ENCODE measurements at places on chromosomes 1 and 21.

- no peak for DNase-seq
Observed at GRCh38 chr1:150148837-150149270, 862 bp upstream of the PLEKHO1 start.

- DNase-seq = no peak
Observed at GRCh38 chr1:85115933-85116332, 67.6 kb upstream of the MCOLN3 start.

- no peak for DNase-seq
Observed at GRCh38 chr1:28249013-28249865, 10.1 kb upstream of the SESN2 start.

GRCh38 chr21:45336870-45337269, 49.2 kb upstream of the POFUT2 start:
- DNase-seq = no peak

DNA sequence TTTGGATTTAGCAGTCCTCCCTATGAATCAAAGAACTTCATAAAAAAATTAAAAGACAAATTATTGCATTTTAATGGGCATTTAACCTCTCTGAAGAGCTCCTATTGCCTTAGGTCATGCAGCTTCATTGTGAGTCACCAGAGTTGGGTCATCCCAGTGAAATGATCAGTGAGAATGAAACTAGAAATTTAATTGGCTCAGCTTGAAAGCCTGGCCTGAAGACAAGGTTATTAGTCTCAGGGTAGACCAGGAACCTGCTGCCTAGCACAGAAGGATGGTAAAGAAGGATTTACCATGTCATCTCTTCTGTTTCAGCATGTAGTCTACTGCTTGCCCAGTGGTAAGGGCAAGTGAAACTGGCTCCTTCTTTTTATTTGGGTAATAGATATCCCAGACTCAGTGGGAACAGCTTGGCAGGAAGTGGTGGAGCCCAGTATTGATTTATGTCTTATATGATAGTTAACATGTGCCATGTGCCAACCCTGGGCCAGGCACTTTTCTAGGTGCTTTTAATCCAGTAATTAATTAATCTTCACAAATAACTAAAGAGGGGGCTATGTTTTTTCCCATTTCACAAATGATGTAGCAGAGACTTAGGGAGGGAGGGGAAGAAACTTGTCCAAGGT, 23.6 kb downstream of the LAMC2 start:
- DNase-seq = no peak

- DNase-seq = no peak
Observed at GRCh38 chr1:25765136-25765922, 34.7 kb upstream of the SELENON start.

DNA sequence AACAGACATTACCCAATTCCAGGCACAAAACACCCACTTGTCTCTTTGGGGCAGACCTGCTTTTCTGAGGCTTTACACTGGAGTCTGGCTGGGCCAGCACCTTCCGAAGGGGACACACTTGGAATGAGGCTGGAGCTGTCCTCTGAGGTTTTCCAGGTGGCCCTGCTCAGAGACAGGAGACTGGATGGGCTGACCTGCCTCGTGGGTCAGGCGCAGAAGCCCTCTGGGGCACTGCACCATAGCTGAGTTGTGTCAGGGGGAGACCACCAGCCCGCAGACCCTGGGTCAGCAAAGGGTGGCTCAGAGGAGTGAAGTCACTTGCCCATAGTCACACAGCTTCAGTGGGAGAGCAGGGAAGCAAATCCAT, 1.8 kb downstream of the SH2D5 start:
- DNase-seq = peak; percentile 55

DNA sequence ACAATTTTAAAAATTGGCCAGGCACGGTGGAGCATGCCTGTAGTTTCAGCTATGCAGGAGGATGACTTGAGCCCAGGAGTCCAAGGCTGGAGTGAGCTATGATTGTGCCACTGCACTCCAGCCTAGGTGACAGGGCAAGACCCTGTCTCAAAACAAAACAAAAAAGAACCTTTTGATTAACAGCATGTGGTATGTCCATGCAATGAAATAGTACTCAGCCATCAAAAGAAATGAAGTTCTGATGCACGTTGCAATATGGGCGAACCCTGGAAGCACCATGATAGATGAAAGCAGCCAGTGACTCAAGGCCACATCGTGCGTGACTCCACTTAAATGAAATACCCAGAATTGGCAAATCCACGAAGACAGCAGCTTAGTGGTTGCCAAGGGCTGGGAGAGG, 47.5 kb downstream of the FBXO2 start:
- DNase-seq = no peak

DNA sequence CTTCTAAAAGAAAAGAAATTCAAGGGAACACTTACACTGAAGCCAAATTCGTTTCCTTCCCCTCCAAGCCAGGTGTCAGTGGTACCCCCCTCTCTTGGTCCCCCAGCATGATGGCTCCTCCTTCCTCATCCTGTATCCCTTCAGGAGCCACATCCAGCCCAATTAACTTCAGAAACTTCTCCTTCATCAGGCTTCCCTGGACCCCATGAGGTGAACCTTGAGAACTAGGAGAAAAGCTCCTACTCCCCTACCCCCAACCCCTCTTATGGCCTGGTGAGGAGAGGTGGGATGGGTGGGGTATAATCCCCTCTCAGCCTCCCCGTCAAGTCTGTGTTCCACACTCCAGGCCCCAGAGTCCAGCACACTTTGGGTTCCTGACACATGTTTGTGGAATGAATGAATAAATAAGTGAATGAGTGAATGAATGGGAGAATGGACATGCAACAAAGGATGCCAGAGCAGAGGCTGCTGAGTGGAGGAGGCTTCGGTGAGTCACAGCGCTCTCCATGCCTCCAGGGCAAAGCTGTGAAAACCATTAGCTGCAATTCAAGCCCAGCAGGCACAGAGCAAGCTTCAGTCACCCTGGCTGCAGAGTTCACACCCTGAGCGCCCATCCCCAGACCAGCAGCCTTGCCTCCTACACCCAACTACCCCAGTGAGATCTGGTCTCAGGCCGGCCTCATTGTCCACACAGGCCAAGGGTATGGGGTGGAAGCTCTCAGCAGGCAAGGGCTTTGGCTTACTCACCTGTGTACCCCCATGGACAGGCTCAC, 43.8 kb downstream of the BATF3 start:
- no peak for DNase-seq

GRCh38 chr1:26378088-26378878, 5.7 kb upstream of the ZNF683 start:
- no peak for DNase-seq

DNA sequence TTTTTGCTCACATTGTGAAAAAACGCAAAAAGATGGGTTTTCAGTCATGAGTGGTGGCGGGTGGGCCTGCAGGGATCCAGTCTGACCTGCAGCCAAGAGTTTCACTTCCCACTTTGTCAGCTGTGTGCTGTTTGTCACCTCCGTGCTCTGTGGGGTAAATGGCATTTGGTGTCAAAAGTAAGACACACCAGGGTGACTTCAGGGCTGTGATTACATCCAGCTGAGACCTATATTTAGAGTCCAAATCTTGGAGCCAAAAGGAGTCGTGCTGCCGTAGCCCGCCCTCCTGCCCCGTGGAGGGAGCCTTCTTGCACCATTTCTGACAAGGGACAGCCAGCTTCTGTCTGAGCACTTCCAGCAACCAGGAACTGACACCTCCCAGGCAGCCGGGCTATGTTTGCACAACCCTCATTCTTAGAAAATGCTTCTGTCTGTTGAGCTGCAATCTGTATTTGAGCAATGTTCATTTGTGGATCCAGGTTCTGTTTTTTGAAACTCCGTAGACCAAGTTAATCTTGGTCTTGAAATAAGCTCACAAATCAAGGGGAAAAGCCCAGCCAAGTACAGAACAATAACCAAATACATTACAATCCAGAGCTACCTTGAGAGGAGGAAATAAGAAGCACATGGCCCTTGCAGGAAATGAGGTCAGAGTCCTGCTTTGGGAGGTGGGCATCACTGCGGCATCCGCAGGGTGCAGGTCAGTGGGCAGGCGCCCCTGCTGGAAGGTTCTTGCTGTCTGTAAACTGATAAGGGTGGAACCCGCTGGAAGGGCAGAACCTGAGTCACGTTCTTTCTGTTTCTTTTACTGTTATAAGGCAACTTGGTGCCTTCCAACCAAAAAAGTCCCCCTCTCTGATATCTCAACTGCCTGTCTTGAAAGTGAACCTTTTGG, 14.4 kb downstream of the ABCG1 start:
- DNase-seq = peak; percentile 87

Measured in ascending aorta (tissue), 2 donors.